Skeletal muscle cell (primary cell): ENCODE measurements at places on chromosomes 16 and 17.

DNA sequence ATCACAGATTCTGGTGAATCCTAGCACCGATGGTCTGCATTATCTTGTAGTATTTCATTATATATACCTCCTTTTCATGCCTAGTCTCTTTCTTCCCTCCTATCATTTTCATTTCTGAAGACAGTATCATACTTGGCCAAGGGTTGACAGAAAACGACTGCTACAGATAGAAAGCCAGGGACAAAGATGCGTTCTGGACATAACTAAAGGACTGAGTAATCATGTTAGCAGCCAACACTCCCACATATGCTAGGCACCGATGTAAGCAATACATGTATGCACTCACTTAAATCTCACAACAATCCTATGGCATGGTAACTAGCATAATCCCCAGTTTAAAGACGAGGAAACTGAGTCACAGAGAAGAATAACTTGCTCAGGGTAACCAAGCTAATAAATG is 22.9 kb downstream of the RDM1 start:
- DNase-seq = no peak

DNA sequence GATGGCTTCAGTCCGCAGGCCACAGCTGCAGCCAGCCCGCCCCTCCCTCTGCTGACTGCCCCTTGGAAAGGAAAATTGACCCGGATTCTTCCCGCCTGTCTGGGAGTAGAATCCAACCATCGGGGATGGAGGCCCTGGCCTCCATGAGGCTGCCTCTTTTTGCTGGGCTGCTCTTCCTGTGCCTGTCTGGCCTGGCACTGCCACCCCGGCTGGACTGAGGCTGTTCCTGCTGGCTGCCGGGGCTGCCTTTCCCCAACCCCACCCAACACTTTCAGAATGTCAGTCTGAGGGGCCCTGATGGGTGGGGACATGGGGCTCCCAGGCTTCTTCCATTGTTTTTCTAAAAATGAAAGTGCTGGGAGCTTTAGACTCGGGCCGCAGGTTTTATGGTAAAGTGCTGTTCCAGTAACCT is 7.3 kb downstream of the BAHCC1 start:
- DNase-seq = no peak

DNA sequence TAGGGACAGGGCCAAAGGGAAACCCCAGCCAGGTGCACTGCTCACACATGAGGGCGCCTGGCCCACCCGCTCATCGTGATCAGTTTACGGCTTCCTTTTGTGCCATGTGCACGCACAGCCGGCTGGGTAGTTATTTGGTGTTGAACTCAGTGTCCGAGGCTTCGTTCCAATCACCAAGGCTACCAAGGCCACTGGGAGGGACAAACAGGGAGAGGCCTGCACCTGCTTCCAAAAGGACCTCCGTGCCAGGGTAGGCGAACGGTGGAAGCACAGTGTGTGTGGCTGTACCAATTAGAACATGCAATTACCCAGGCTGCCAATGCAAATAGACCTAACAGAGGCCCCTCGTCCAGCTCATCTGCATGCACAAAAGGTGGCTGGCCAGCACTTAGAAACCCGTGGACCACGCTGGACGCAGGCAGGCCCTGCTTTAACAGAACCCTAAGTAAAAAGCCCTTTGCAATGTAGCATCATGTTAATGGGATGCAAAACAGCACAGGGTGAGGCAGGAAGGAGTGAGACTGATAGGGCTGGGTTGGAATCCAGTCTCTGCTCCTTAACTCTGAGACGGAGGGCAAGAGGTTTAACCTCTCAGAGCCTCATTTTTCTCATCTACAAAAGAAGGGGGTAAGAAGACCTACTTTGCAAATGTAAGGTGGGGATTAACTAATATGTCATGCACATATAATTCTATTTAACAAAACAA is 204.0 kb downstream of the XYLT1 start:
- no peak for DNase-seq

- no peak for DNase-seq
Measured at GRCh38 chr17:48295362-48296288, 134.4 kb downstream of the SKAP1 start.

GRCh38 chr16:89600427-89600826 is 13.0 kb upstream of the DPEP1 start:
- no peak for DNase-seq

- DNase-seq = no peak
Measured at GRCh38 chr16:83769397-83770008, 38.3 kb upstream of the HSBP1 start.

GRCh38 chr16:74738113-74738541 is 36.5 kb downstream of the FA2H start:
- no peak for DNase-seq

DNA sequence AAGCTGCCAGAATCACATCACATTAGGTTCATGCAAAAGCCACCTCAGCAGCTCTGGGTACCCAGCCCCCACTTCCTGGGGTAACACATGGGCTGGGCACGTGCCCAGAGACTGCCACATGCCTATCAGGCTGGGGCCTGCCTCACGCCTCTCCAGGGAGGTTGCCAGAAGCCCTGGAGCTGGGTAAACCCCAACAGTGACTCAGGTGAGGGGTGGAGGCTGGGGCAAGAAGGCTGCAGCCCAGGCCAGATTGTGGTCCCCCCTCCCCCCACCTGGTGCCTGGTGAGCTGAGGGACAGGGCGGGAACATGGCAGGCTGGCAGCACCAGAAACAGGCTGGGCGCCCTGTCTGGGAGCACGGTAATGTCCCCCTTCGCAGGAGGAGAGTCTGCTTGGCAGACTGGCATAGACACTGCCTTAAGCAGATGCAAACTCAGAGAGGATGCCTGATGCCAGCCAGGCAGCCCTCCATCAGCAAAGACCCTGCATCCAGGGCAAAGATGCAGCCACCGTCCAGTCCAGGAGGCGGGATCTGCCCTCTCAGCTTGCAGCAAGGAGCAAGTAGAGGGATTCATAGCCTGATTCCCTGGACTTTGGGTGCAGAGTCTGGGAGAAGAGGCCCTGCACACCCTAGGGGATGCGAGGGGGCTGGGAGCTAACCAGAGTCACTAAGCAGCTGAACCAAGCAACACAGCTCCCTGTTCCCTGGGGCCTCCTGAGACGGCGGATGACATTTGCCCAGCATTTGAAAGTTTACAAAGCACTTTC is 28.8 kb downstream of the NGFR start:
- no peak for DNase-seq

DNA sequence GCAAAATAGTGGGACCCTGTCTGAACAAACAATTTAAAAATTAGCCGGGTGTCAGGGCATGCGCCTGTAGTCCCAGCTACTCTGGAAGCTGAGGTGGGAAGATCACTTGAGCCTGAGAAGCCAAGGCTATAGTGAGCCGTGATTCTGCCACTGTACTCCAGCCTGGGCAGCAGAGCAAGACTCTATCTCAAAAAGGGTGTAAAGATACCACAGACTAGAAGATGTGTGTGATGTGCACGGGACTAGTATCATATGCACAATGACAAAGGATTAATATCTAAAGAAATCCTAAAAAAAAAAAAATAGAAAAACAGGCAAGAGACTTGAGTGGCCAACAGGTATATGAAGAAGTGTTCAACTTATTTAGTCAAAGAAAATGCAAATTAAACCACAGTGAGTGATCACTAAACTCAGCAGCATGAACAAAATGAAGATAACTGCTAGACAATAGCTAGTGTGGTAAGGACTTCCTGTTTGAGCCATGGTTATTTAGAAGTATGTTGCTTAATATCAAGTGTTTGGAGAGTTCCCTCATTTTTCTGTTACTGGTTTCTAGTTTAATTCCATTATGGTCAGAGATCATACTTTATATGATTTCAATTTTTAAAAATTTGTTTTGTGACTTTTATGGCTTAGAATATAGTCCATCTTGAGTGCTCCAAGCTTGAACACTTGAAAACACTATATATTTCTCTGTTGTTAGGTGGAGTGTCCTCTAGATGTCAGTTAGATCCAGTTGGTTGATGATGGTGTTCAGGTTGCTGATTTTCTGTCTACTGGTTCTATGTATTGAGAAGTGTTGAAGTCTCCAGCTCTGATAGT is 14.7 kb upstream of the SLX4 start:
- DNase-seq = no peak

- DNase-seq = no peak
Measured at GRCh38 chr17:57723427-57724025, 21.6 kb downstream of the CCDC182 start.

DNA sequence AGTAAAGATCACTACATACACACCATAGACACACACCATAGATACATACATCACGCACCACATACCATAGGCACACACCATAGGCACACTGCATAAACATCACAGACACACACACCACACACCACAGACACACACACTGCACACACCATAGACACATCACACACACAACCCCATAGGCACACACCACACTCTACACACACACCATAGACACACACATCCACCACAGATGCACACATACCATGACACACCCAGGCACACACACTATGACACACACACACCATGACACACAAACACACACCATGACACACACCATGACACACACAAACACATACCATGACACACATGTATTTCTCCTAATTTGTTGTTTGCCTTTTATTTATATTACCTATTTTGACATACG is 14.1 kb downstream of the TBC1D16 start:
- no peak for DNase-seq

GRCh38 chr16:71460941-71461340 is 1.1 kb downstream of the ZNF23 start:
- DNase-seq = no peak

GRCh38 chr17:79953335-79953734 is 82.3 kb downstream of the TBC1D16 start:
- no peak for DNase-seq

DNA sequence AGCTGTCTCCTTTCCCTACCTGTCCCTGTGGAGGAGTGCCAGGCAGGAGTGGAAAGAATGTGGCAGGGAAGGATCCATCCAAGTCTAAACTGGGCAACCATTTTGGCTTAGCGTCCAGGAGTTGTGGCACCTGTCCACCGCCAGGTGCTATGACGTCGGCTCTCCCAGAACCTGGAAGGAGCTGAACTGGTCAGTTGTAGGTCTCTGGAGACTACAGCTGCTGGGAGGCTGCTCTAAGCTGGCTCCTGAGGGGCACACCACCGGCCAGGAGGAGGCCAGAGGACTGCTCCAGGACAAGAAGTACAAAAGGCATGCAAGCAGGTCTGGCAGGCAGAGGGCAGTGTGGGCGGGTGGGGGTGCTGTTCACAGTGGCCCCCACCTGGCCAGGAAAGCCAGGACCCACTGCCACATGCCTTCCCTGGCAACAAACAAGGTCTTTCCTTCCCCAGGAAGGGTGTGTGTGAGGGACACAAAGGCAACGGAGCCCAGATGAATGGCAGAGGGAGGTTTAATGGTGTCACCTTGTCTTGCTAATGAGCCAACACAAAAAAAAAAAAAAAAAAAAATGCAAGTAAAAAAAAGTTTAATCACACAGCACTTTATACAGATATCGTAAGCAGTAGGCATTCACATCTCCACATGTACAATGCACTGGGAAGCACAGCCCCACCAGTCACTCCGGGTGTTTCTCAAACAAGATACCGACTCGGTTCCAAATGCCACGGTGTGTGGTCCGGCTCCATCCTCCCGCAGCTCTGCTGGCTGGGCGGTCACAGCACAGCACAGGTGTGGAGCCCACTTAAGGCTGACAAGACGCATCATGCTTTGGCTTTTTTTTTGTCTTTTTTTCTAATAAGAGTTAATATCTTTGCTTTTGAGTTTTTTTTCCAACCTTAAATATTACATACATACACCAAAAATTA is 4.8 kb downstream of the SPHK1 start:
- no peak for DNase-seq

DNA sequence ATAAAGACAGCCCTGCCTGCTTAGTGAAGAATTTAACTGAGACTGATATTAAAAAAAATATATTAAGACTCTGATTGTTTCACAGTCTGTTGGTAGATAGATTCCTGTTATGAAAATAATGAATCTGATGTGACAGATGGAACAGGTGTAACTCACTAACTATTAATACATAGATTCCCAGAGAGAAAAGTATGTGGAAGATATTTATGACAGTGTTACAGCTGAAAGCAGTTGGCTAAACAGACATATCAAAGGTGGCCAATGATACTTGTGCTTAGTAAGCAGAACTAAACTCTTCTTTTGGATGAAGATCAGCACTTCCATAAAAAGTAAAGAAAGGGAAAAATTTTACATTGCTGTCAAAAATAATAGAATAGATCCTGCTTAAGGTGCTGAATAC is 598.2 kb upstream of the CA10 start:
- DNase-seq = no peak

- DNase-seq = no peak
Measured at GRCh38 chr17:34822007-34822739, 139.1 kb downstream of the CCT6B start.

GRCh38 chr17:29648005-29648404 is 25.3 kb upstream of the CORO6 start:
- no peak for DNase-seq

- DNase-seq = no peak
Measured at GRCh38 chr17:804541-805435, 22.6 kb downstream of the MRM3 start.

DNA sequence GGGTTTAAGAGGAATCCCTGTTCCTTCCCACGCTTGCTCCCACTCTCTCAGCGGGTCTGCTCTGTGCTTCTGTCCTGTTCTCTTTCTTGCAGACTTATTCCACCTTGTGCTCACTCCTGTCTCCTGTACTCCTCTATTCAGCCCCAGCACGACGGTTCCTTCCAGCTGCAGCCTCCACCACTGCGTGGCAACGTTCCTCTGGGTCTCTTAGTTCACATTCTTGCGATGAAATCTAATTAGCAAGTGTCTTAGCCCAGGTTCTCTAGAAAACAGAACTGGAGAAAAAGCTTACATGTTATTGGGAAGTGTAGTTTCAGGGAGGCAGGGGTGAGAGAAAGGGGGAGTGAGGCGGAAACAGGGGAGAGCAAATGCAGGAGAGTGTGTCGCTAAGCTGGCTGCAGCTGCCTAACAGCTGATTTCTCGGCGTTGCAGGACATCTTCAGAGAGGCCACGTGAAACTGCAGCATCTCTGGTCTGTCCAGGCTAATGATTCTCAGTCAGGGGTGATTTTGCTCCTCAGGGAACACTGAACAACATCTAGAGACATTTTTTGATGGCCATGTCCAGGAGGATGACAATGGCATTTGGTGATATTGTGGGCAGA is 213.2 kb upstream of the NLRP1 start:
- no peak for DNase-seq

- no peak for DNase-seq
Measured at GRCh38 chr17:20216853-20217252, 207.7 kb downstream of the SPECC1 start.

DNA sequence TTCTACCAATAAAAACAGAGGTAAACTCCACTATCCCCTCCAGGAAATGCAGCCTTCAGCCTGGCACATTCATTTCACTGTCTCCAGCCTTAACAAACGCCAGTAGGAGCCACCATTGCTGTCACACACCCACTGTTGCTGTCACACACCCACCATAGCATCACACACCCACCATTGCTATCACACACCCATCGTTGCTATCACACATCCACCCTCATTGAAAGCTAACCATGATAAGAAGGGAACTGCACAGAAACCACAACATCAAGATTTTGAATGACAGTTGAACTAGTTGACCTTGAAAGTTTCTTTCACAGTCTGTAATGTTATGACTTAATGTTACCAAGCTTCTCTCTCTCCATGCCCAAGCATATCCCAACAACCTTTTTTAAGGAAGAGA is 38.1 kb downstream of the SHCBP1 start:
- DNase-seq = no peak

- no peak for DNase-seq
Measured at GRCh38 chr17:73750975-73751374, 106.7 kb upstream of the SDK2 start.
